ENCODE measurements at places on chromosomes 4 and X. TPM values are rescaled to one million over a fixed set of nuclear protein-coding genes. Genes with fewer than 3 reads are reported as not detected.

- peak; percentile 29 for DNase-seq
Measured at GRCh38 chr4:187903700-187904099, 91.9 kb upstream of the ZFP42 start.

- DNase-seq: no peak
Measured at GRCh38 chrX:41705680-41706374, 17.1 kb downstream of the GPR34 start.

GRCh38 chr4:86019362-86019761 is 340.5 kb downstream of the MAPK10 start:
- DNase-seq: no peak

- DNase-seq: no peak
Measured at GRCh38 chr4:170853422-170854021, 763.8 kb upstream of the AADAT start.

GSX2 gene
- polyA plus RNA-seq: not detected

NEIL3 gene
- polyA plus RNA-seq: 3.7 TPM

HSD17B13 gene
- polyA plus RNA-seq: not detected

Data from AG04450 (cell line).